ENCODE measurements at places on chromosomes 4 and X.

DNA sequence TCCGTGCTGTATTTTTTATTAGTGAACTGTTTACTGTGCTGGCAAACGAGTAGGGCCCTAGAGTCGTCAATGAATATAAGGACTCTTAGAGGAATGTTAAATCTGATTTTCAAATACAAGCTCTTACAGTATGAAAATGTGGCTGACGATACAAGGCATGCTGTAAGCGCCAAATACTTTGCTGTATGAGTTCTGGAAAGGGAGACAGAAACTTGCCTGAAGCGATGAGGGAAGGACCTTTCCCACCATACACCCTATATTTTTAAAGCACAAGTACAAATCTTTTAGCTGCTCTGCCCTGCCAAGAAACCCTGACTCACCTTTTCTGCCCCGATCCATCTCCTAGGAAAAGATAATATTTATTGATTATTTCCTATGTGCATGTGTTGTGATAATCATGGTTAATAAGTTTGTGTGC lies 15.7 kb upstream of the RUFY3 start:
- no peak for DNase-seq

DNA sequence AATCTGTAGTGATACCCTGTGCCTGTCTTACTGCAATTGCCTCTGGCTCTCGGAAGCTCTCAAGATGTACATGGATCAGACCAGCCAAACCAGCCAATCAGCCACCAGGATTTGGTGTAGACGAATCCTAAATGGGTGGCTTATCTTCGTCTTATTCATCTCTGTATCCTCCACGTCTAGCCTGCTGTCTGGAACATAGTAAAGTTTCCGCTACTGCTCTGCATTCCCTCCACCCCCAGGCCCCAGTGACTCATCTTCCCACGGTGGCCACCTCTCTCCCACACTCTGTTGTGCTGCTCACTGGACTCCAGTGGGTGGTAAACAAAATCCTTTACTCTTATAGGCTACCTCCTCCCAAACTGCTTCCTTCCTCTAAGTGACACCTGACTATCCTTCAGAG lies 37.8 kb downstream of the SEPTIN6 start:
- peak; percentile 74 for DNase-seq

GRCh38 chr4:62917649-62918048 lies 1491.6 kb downstream of the TECRL start:
- no peak for DNase-seq

DNA sequence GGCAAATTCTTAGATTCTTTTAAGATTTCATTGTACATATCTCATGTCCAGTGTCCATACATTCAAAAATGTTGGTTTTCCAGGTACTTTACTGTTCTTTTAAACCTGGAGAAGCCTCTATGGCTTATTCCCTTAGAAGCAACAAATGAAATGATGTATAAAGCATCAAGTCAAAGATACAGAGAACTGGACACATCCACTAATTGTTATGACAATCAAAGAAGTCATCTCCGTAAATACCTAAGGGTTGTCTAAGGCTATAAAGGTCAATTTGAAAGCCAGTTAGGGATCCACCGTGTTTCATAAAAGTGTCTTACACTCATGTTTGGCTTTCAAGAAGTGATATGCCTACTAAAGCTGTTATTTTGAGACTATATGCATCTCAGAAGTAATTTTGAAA lies 32.4 kb downstream of the UBE2D3 start:
- no peak for DNase-seq

DNA sequence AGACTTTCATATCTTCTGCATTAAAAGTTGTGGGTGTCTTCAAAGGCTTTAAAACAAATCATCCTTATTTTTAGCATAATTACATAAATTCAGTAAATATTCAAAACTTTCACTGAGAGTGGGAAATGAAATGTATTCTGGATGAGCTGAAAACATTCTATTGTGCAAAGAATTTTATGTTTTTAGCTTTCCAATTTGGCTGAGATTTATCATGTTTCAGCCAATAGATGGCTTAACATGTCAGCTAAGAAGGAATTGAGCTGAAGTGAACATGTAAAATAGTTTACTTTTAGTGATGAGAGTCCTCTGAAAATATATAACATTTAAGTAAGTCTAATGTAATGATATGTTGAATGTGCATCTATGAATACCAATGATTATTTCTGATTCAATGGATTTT lies 213.5 kb upstream of the GIMD1 start:
- no peak for DNase-seq

- peak; percentile 29 for DNase-seq
Measured at GRCh38 chr4:185201977-185202962, 1.5 kb downstream of the CFAP97 start.

GRCh38 chrX:118521435-118521834 lies 25.8 kb downstream of the DOCK11 start:
- peak; percentile 58 for DNase-seq

DNA sequence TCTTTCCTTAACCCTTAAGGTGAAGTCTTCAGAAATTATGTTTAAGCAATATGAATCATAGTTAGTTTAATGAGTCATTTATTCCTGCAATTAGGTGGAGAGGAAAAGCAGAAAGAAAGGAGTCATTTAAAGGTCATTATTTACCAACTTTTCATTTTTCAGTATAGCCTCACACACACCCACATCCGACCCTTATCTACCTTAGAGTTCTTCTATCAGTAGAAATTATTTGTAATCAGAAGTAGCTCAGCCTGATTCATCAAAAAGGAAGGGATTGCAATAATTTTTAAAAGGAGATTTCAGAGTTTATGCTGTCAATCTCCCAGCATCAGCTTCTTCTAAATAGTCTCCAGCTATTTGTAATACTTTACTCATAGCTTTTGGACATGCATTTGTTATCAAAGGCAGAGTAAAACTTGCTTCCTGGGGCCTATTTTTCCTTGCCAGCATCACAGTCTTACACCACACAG lies 5.9 kb downstream of the ANXA10 start:
- peak; percentile 40 for DNase-seq

GRCh38 chr4:162682651-162683050 lies 484.0 kb downstream of the NAF1 start:
- peak; percentile 47 for DNase-seq

DNA sequence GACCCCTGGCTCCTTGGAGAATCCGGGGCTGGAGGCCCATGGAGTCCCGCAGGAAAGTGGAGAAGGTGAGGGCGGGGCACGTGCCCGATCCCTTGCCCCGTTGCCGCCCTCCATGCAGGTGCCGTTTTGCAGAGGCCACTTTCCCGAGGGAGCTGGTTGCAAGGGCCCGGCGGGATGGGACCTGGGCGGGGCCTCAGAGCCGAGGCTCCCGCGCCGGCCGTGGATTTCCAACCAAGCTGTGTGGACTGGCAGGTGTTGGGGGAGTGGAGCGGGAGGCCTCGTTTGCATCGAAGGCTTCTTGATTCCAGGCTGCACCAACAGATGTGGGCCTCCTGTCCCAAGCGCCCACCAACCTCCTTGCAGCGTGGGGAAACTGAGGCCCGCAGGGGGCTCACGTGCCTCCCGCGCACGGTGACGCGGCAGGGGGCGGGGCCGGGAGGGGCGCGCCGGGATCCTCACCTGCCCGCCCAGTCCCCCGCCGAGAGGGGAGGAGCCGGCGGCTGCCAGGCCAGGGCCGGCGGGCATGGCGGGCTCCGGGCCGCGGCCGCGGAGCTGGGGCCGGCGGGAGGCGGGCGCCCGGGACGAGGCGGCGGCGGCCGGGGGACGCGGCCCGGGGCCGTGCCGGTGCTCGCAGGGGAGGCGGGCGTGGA lies 24.9 kb downstream of the SH3BP2 start:
- peak; percentile 30 for DNase-seq

GRCh38 chr4:145680902-145681301 lies 956 bp downstream of the C4orf51 start:
- no peak for DNase-seq

DNA sequence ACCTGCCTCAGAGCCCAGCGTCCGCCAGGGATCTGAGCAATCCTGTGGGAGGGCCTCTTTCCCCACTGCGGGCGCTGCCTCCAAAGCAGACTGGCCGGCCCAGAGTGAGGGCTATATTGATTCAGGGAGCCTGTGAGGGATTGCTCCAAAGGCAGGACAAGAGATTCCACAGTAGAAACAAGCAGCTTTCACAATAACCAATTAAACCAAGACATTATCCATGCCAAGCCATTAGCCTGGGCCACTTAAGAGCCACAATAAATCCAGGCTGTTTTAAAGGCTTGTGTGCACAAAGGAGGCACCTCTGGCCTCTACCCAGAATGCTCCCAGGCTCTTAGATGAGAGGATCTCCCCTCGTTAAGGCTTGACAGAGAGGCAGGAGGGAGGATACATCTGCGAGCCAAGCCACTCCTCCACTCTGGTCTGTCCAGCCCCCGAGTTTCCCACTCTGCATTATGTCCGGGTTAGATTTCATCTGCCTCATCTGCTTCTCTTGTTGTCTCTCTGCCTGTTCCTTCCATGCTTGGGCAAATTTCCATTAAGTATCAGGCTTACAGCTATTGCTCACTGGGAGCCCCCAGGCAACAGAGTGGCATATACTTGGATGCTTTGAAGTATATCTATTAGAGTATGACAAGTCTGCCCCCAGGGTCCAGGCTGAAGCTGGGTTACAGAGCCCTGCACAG lies 357.9 kb downstream of the UNC5C start:
- DNase-seq: peak; percentile 8

- DNase-seq: no peak
Measured at GRCh38 chrX:57422790-57423189, 136.3 kb downstream of the FAAH2 start.

- DNase-seq: peak; percentile 96
Measured at GRCh38 chr4:111064342-111064993, 441.6 kb upstream of the PITX2 start.

DNA sequence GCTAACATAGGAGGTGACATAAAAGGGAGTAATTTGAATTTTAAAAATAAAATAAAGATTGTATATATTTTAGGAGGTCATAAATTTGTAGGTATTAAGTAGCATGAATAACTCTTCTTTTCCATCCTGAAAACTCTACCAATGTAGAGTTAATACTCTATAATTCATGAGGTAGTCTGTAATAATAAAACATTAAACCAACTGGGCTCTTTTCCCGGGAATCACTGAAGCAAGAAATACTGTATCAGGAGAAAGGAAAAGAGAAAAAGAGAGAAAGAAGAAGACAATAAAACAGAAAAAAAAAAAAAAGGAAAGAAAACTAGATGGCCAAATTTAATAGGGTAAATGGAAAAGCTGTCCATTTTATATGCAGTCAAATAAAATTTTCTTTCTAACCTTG lies 984.4 kb downstream of the CCSER1 start:
- DNase-seq: no peak

- no peak for DNase-seq
Measured at GRCh38 chr4:24141836-24142235, 252.0 kb upstream of the PPARGC1A start.

DNA sequence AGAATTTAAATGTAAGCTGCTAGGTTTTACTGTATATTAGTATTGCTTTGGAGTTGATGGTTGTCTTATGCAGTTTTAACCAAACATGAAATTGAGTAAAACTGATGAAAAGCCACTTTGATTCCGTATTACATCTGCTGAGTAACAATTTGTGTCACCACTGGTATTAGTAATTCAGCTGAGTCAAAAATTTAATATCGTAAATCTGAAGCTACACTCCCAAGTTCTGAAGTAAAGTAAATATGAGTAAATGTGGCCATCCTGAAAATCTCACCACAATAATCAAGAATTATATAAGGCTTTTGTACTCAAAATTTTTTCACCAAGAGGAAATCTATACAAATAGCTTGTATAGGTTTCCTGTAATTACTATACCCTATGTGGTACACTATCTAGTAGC lies 142.3 kb downstream of the STPG2 start:
- no peak for DNase-seq

GRCh38 chrX:72367516-72367915 lies 61.8 kb upstream of the CITED1 start:
- DNase-seq: no peak

DNA sequence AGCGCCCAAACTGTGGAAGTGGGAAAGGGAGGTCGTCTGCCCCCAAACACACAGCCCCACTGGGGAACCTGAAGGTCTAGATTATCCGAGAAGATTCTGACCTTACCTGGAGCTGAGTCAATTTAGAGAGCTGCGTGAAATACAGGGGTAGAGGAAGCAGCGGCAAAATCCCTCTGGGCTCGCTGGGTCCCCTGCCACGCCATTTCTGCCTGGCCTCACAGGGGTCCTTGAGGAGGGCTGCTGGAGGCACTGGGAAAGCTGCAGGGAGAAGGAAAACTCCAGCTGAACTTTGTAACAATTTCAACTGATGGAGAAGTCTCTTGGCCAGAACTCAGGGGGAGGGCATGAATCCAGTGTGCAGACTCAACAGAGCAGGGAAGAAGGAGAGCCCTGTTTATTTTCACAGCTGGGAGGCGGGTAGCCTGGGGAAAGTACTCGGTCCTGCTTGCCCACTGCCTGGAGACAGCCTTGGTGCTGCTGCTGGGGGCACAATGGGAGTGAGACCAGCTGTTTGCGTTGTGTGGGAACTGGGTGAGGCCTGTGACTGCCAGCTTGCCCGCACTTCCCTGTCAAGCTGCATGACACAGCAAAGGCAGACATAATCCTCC lies 93.2 kb upstream of the MAPK10 start:
- DNase-seq: peak; percentile 12

DNA sequence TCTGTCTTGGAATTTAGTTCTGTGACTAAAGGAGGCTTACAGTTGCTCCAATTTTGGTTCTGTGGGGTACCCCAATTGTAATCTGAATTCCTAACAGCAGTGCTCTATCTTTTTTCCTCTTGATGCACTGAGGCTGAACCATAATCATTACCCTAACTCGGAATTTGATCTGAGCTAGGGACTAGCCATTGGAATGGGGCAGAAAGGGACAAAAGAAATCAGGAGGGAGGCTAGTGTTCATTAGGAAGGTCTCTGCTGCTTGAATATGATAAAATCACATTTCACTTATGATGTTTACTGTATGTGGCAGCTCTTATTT lies 2.7 kb downstream of the KLF3 start:
- no peak for DNase-seq

DNA sequence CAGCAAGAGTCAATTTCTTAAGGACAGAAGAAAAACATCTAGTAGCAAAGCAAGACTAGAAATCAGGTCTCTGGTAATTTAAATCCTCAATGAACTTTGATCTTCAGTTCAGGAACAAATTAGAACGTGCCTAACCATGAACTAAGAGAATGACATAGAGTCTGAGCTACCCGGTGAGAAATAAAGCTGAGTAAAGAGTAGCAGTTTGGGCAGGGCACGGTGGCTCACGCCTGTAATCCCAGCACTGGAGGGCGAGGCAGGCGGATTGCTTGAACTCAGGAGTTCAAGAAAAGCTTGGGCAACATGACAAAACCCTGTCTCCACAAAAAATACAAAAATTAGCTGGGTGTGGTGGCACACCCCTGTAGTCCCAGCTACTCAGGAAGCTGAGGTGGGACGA lies 37.7 kb downstream of the ACE2 start:
- no peak for DNase-seq

DNA sequence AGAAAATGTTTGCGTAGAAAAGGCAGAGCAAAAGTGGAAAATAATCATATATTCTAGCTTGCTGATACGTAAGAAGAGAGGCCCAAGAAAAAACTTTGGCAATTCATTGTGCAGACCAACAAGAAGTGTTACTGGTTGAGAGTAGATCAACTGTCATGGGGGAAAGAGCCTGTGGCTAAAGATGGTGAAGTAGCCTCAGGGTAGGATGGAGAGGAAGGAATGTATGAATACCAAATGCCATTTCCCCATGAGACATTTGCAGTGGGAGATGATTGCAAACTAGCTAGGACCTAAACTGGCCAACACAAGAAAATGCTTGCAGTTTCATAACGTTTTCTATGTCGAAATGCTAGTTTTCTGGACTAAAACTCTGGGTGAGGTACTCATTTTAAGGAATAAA lies 47.7 kb upstream of the ADGRL3 start:
- peak; percentile 13 for DNase-seq

Data from fibroblast of skin of back (primary cell).